ENCODE measurements at places on chromosomes 2 and 18.

DNA sequence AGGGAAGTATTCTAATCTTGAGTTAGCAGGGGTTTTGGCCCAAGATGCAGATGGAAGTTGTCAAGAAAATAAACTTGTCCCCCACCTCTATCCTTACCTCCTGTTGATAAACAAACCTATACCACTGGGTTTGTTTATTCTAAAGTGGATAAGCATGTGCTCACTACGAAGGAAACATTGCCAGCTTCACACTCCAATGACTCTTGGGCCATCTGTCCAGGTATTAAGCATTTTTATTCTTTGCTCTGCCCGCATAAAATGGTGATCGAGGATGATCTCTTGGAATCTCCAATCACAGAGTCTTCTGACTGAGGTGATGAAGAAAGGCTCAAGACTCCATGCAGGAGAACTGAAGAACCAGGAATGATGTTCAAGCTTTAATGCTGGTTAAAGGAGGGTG lies 1908.4 kb upstream of the PIK3C3 start:
- no peak for DNase-seq

DNA sequence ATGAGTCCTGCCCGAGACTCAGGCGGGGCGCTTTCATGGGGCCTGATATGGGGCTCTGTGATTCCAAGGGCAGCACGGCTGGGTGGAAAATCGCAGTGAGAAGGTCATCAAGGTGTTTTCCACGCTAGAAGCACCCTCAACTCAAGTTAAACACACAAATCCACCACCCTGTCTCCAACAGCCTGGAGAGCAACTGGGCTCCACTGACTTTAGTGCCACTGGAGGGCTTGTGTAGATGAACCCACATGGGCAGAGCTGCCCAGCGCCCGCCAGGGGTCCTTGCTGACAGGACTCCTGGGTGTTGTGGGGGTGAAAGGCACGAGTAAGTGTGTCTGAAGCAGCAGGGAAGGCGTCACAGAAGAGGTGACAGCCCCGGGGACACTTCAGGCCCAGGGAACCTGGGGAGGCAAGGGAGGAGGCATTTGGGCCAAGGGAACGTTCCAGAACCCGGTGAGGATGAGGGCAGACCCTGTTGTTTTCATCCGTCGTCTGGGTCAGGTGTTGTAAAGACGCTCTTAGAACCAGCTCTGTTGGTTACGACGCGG lies 51.8 kb upstream of the CTDP1 start:
- no peak for DNase-seq

DNA sequence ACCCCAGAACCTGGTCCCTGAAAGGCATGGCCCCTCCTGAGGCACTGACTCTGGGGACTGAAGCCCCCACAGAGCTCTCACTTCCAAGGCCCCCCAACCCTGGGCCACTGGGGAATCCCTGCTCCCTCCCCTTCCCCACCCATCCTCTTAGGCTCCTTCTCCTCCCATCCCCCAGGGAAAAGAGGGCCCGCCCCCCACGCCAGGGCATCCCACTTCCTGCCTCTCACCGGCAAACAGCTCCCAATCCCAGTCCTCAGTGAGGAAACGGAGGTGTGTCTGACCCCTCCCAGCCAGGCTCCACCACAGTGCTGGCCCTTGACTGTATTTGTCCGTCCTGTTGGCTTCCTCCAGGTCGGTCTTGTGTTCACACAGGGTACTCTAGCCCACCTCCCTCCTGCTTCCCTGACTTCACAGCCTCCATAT lies 35.0 kb upstream of the PTMA start:
- no peak for DNase-seq

DNA sequence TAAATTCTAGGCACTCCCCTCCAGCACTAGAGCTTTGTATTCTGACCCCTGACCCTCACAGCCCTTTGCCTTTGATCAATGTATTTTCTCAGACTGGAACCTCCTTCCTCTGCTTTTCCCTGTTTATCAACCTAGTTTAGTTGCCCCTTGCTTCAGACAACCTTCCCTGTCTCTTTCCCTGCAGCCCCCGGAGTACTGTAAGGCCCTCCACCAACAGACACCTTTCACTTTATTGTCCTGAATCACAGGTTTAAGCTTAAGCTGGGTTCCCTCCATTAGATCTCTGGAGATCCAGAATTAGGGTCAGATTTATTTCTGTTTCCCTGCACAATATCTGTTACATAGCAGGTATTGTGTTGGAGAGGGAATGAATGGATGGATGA lies 140.2 kb downstream of the DDX1 start:
- DNase-seq = no peak

- no peak for DNase-seq
Measured at GRCh38 chr2:86147793-86148192, 41.8 kb downstream of the PTCD3 start.

DNA sequence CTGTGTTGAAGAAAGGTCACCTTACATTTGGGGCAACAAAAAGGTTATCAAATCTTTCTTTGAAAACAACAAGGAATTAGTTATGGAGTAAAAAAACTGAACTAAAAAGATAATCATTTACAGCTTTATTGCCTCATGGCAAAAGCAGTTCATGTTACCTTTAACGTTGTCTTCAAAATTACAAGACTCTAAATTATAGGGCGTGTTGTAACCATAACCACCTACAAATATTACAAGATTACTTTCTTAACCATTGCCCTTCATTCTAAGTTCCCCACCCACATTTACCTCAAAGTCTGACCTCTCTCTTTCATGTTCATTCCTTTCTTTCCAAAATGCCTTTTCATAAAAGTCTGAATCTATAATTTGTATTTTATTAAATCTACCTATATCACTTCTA lies 74.6 kb upstream of the LRATD1 start:
- no peak for DNase-seq

GRCh38 chr2:84878896-84879583 lies 1.8 kb downstream of the TRABD2A start:
- DNase-seq = no peak

DNA sequence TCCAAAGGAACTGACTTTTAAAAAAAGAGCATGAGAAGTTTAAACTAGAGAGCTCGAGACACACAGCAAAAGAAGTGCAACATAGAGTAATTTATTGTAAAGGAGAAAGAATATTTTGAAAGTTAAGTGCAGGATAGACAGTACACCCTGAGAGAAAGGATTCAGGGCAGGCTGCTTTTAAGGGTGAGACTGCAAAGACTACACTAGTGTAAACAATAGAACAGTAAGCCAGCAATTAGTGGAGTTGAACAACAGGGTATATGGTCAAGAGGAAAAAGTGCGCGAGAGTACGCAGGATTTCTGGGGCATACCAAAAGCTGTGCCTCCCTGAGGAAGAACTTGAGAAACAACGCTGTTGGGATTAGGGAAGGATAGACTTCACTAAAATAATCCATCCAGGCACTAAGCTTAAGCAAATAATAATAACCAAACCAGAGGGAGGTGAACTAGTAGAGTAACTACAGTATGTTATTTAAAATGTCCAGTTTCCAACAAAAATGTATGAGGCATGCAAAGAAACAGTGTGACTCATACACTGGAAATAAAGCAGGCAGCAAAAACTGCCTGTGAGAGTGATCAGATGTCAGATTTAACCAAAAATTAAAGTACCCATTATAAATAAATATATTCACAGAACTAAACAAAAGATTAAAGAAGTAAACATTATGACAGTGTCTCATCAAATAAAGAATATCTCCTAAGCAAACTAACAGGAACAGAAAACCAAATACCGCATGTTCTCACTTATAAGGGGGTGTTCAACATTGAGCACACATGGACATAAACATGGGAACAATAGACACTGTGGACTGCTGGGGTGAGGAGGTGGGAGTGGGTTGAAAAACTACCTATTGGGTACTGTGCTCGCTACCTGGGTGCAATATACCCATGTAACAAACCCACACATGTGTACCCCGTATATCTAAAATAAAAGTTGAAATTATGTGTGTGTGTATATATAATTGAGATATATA lies 40.5 kb upstream of the EMILIN2 start:
- DNase-seq = no peak

DNA sequence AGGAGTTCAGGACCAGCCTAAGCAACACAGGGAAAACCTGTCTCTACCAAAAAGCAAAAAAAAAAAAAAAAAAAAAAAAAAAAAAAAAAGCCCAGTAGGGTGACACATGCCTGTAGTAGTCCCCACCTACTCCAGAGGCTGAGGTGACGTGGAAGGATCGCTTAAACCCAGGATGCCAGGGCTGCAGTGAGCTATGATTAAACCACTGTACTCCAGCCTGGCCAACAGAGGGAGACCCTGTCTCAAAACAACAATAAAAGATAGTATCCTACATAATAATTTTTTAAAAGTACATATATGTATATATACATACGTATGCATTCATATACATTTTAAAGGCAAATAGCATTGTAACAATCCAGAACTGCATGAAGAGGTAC lies 51.7 kb downstream of the SOS1 start:
- DNase-seq = peak; percentile 22

DNA sequence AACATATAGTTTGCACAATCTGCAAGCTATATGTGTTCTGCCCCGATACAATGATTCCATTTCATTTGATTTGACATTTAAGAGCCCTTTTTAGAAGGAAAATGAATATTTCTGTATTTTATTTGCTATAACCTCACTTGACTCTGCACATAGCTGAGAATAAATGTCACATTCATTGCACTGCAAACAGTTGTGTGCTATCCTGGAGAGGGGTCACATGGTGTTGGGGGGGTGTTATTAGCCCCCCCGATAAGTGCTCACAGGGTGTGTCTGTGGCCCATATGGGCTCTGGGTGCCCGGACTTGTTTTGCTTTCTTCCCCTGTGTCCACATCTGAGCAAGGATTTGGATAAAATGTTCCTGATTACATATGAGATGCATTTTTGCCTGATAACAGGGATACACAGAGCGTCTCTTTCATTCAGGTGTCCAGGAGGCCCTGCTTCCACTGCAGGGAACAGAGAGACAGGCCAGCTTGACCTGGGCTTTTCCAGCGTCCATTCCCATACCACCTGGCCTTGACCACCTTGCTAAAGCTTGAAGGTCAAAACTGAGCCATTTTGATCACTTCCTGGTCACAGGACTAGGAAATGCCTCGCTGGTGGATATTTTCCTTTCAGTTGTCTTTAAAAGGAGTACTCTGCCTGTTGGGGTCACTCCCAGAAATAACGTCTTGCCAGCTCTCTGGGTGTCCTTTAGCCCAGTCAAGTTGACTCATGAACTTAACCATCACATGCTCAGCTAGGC lies 38.4 kb upstream of the ID2 start:
- no peak for DNase-seq

- no peak for DNase-seq
Measured at GRCh38 chr18:41933778-41934177, 21.3 kb upstream of the PIK3C3 start.

GRCh38 chr2:214742119-214742518 lies 67.4 kb downstream of the BARD1 start:
- no peak for DNase-seq

DNA sequence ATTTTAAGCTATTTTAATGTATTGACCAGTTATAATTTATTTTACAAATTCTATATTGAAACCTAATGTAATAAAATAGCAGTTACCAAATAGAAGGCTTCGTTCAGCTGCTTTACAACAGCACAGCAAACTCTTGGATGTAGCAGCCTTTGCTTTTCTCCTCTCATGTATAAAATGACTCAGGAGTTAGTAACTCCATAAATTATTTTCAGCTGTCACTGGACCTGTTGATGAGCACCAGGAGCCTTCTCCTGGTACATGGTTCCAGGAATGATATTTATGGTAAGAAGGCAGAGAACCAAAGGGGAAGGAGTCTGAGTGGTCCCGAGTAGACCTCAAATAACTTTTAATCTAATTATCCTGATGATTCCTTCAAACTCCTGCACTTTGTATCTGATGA lies 256.4 kb upstream of the NETO1 start:
- DNase-seq = no peak

DNA sequence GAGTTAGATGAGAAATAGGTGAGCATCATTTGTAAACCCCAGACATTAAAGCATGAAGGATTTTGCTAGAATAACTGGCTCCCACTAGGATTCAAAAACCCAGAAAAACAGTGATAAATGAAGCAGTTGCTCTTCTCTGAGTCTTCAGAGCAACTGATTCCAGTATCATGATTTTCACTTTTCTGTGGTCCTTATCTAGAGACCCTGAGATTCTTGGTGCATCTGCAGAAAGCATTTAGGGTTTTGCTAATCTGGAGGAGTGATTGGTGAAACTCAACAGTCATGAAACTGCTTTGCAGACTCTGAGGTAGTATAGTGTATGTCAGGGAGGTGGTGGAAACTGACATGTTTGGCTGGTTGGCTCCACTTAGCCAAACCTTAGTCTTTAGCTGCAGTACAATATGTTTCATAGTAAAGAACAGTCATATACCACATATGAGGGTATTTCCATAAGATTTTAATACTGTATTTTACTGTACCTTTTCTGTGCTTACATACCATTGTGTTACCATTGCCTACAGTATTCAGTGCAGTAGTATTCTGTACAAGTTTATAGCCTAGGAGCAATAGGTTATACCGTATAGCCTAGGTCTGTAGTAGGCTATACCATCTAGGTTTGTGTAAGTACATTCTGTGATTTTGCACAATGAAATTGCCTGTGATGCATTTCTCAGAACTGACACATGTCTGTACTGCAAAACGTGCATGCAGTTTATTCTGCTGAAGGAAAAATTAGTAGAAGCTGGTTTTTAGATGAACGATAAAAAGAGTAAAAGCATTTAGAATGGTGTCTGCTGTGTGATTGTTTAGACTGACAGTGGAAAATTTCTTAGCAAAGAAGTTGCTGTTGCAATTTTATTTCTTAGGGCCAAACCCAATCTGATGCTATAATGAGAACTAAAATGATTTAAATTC lies 23.8 kb downstream of the EML4 start:
- peak; percentile 7 for DNase-seq

DNA sequence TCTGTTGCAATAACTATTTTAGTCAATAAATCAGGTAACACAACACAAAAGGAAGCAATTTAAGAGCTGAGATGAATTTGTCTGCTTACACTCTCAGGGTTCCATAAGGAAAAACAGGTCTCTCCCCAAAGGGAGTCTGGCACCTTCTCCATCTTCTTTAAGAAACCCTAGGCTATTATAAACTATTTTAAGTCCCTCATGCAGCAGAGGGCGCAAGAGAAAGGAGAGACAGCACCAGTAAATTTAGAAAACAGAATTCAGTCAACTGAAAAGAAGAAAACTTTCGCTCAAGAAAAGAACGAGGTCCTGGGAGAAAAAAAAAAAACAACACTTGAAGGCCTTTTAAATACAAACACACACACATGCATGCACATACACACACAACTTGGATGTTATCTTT lies 19.1 kb downstream of the SULT1C4 start:
- DNase-seq = no peak

- DNase-seq = no peak
Measured at GRCh38 chr2:73999881-74000597, 15.3 kb downstream of the TET3 start.

DNA sequence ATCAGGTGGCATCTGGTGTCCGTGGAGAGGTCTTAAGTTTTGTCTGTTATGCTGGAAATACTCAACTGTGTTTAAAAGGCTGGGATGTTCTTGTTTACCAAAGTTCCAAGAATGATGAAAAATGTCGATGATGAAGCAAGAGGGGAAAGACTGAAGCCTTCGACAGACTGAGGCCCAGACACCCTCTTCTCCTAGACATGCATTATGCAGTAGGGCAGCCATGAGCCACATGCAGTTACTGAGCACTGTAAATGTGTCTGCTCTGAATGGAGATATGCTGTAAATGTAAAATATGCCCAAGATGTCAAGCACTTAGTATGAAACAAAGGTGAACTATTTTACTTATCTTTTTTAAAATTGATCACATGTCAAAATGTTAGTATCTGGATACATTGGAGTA lies 163.1 kb downstream of the GALNT14 start:
- DNase-seq = no peak

Measured in stimulated activated naive CD4-positive, alpha-beta T cell treated with Interleukin-2 at 50 U/mL for 16 hours (primary cell).